ENCODE measurements at places on chromosomes 1 and 21.

DNA sequence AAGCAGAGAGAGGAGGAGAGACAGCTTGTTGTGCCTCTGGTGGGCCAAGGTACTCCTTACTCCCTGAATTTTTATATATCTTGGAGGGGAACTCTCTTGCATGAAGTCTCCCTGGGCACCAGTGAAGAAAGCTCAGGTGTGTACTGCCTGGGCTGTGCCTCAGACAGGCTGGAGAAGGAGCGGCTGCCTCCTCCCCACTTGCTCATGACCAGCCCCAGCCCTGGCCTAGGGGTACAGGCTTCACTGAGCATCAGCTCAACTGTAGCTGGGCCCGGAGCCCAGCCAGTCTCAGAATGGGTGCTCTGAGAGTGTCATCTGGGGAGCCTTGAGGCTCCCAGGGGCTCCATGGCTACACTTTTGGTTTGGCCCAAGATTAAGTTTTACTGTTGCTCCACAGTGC lies 44.8 kb upstream of the TENT5C start:
- no peak for DNase-seq

DNA sequence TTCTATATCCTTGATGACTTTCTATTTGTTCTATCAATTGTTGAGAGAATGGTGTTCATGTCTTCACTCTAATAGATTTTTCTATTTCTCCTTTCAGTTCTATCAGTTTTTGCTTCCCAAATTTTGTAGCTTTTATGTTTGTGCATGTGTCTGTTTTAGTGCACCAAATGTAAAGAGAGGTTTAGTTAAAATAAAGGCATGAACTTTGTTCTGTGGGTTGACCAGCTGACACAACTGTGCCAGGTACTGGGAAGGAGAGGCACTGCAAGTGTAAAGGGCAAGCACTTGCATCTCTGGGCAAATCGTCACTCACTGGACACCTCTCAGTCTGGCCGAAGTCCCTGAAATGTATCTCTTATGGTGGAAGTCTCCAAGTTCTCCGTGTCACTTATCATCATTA lies 38.6 kb upstream of the ABCD3 start:
- no peak for DNase-seq

GRCh38 chr1:187234706-187235105 lies 406.0 kb downstream of the PLA2G4A start:
- DNase-seq: no peak

GRCh38 chr1:219031809-219032208 lies 141.9 kb upstream of the LYPLAL1 start:
- DNase-seq: no peak

GRCh38 chr1:181604482-181605249 lies 121.3 kb downstream of the CACNA1E start:
- no peak for DNase-seq

- DNase-seq: no peak
Observed at GRCh38 chr1:164641353-164641730, 82.4 kb downstream of the PBX1 start.

- DNase-seq: no peak
Observed at GRCh38 chr1:25026304-25026703, 96.2 kb upstream of the RUNX3 start.

DNA sequence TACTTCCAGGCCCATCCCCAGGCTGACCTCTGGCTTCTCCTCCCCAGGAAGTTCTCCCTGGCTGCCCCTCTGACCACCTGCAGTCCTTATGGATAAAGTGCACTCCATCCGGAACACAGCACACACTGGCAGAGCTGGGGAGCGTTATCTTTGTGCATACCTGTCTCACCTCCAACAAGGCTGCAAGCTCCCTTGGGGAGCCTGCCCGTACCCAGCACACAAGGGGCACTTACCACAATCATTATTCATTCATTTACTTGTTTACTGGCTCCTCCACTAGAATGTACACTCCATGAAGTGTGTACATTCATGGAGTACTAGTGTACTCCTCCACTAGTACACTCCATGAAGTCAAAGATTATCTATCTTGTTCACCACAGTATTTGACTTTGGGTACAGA lies 30.3 kb downstream of the GLIS1 start:
- DNase-seq: no peak

DNA sequence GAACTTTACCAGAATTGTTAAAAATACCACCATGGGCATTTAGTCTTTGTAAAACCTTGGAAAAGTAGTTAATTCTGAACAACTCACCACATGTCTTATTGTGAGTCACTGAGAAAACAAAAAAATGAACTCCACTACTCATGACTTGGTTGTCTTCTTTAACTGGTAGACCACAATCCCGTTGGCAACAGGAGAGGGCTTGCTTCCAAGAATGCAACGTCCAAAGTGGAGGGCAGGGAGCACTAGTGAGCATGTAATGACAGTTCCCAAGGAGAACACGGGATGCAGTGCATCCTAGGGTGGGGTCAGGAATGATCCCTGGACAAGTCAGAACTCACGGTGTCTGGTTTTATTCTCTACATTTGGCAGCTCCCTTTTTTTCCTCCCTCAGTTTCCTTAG lies 15.2 kb upstream of the HMCN1 start:
- DNase-seq: no peak

DNA sequence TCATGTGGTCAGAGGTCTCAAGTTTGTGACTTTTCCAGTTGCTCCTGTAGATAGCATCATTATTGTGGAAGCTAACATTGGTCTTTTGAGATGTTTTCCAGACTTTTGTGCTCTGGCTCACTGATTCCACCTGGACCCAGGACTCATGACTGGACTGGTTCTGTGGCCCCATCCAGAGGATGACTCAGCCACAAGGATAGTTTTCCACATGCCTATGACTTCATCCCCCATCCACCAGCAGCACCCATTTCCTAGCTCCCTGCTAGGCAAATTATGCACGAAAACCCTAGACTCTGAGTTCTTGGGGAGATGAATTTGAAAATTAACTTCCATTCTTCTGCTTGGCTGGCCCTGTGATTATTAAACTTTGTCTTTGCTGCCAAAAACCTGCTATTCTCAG lies 949.3 kb downstream of the MRPL39 start:
- DNase-seq: no peak

DNA sequence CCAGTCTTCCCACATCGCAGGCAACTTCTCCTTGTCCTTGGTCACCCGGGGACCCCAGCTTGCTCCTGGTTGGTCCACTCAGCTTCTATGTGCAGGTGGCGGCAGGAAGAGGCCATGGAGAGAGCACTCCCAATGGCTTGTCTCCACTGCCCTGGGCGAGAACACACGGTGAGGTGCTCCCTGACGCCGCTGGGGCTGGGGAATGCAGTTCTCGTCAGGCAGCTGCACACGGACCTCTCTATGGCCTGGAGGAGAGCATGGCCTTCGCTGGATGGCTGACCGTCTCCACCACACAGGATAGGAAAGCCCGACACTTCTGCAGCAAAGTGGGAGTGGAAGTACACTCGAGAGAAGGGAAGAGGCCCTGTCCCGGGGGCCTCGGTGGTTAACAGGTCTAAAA lies 11.8 kb downstream of the C1orf174 start:
- no peak for DNase-seq
